ENCODE measurements at places on chromosomes 16 and 17.

GRCh38 chr16:53309457-53309856 lies 124.8 kb upstream of the RBL2 start:
- no peak for DNase-seq

GRCh38 chr16:58027916-58028455 lies 2.4 kb downstream of the MMP15 start:
- no peak for DNase-seq

DNA sequence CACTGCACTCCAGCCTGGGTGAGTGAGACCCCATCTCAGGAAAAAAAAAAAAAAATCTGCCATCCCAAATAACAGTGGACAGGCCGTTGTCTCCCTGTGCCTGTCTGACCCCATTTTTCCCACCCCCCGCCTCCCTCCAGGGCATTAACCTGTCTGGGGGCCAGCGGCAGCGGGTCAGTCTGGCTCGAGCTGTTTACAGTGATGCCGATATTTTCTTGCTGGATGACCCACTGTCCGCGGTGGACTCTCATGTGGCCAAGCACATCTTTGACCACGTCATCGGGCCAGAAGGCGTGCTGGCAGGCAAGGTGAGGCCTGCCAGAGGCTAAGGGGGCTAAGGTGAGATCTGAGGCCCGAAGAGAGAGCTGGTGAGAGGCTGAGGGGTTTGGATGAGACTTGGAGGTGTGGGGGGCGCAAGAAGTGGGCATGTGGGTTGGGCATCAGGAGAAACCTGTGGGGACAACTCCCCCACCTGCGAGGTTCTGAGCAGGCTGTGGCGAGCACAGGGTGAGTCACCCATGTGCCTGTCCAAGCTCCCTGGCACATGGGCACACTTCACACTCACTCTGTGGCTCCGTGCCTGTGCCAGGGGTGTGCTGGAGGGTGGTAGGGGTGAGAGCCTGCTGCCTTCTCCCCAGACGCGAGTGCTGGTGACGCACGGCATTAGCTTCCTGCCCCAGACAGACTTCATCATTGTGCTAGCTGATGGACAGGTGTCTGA lies 34.7 kb downstream of the ANKRD40 start:
- DNase-seq = no peak

DNA sequence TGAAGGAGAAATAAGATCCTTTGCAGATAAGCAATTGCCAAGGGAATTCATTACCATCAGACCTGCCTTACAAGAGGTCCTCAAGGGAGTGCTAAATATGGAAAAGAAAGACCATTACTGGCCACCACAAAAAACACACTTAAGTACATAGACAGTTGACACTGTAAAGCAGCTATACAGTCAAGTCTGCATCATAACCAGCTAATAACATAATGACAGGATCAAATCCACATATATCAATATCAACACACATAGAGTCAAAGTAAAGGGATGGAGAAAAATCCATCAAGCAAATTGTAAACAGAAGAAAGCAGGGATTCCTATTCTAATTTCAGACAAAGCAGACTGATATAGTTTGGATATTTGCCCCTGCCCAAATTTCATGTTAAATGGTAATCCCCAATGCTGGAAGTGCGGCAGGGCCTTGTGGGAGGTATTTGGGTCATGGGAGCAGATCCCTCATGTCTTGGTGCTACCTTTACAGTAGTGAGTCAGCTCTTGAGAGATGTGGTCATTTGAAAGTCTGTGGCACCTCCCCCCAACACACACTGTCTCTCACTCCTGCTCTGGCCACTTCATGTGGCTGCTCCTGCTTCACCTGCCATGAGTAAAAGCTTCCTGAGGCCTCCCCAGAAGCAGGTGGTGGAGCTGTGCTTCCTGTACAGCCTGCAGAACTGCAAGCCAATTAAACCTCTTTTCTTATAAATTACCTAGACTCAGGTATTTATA lies 32.8 kb downstream of the TANC2 start:
- DNase-seq = no peak

- DNase-seq = peak; percentile 20
These were observed at the start of gene FAM171A2 for GRCh38 chr17:44363613-44364159. Gene FAM171A2 (minus strand): TSS chr17:44363853. CDS start chr17:44363714, 139 bp downstream.

GRCh38 chr17:69445132-69445531 lies 30.6 kb downstream of the MAP2K6 start:
- no peak for DNase-seq

DNA sequence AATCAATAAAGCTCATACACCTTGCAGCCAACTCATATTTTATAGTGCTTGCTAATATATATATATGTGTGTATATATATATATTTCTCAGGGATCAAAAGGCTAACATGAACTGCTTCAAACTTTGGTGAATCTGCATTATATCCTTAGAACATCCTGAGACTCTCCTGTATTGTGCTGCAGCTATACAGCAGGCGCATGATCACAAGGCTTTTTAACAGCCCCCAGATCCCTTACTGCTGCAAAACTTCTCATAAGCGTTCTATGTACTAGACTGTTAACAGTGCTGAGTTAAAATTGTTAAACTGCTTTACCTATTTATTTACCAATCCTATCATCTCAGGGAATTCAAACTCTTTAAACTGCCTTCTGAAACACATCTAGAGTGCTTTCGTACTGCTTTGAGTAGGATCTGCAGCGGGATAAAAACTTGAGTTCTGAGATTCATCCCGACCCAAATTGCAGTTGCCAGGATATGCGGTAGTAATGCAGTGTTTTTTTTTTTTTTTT lies 1.3 kb downstream of the GPATCH8 start:
- DNase-seq = no peak

DNA sequence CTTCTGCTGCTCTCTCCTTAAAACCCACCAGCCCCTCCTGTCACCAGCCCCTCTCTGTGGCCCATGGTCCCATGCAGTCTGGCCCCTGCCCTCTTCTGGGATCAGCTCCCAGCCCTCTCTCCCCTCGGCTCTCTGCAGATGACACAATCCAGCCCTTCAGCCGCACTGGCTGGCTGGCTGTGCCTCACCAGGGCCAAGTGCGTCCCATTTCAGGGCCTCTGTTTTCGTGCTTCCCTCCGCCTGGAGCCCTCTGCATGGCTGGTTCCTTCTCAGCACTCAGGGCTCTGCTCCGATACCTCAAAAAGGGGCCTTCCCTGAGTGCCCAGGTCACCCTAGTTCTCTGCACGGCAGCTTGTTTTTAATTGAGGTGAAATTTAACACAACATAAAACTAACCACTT lies 124.3 kb downstream of the SOCS1 start:
- no peak for DNase-seq

DNA sequence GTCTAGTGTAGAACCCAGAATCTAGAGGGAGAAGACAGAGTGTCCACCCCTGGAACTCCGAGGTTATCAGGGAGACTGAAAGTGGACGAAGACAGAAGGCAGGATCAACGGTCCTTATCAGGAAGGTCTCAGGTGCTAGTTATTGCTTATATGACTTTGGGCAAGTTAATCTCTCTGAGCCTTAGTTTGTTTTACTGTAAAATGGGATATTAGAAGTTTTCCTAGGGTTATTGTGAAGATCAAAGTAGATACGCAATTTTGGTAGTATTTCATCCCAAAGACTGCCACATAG lies 1.2 kb downstream of the RNF167 start:
- DNase-seq = no peak

DNA sequence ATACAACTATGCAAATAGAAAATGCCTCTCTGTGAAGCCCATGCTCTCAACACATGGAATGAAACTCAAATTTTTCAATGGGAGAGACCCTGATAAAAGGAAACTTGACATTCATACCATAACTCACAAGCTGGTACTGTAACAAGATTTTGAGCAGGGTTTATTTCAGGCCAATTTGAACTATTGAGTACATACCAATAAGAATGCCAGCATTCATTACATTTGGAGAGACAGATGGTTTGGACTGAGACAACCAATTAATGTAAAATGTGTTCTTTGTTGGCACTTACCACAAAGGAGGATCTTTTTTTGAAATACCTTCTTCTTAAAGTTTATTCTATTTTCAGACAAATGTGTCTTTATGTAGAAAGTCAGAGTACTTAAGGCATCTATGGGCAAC lies 1357.0 kb upstream of the GOT2 start:
- DNase-seq = no peak

DNA sequence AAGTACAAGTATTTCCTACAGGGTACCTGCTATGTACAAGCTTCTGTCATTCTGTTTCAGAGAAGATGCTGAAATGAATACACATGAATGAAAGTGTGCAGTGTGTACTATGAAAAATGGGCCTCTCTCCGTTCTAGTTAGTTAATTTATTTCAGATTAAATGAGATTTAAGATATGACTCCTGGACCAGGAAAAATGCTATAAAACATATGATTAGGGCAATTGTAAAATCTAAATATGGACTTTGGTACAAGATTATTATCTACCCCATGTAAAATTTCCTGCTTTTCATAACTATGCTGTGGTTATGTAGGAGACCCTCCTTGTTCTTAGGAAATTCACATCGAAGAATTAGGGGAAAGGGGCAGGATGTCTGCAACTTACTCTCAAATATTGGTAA lies 28.9 kb downstream of the MYO1D start:
- DNase-seq = no peak

DNA sequence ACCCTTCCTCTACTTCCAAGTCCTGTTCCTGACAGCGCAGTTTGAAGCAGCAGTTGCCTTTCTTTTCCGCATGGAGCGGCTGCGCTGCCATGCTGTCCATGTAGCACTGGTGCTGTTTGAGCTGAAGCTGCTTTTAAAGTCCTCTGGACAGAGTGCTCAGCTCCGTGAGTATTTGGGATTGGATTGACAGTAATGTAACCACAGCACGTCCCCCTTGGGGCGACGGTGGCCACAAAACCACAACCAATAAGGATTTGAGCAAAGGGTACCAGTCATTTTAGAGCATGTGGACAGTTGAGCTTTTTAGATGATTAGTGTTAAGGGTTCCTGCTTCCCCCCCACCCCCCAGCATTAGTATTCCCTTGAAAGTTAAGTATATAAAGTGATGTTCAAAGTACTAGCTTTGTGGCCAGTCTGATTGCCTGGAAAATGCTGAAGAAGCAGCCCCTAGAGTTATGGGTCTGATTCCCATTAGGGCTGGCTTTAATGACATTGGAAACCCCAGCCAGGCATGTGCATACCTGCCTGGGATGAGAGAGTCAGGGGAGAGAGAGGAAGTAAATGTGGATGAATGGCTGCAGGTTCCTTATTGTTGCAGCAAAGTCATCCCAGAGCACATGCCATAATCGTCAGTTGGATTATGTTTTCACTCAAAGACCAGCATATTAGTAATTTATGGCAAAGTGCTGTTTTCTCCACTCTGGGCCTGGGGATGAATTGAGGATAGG lies 31.6 kb upstream of the SLC12A3 start:
- DNase-seq = no peak

GRCh38 chr17:63354256-63354655 lies 91.8 kb downstream of the CYB561 start:
- no peak for DNase-seq

- no peak for DNase-seq
These were observed 41.5 kb downstream of the CPNE2 start for GRCh38 chr16:57133886-57134285.

GRCh38 chr17:82483204-82483660 lies 24.7 kb downstream of the NARF start:
- no peak for DNase-seq

DNA sequence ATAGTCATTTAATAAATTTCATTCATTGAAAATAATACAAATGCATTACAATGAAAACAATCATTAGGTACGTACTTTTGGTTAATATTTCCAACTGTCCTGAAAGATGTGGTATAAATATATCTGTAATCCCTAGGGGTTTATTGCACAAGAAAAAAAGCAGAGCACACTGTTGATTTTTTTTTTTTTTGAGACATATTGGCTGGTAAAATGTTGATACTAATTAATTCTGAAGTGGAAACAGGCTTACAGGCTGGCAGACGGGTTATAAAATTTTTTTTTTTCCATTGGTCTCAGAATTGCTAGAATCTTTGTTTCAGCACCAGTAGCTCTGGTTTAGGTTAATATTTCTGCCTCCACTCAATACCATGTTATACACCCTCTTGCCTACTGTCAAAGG lies 193.6 kb downstream of the MAP2K6 start:
- DNase-seq = no peak

- no peak for DNase-seq
These were observed 46.4 kb downstream of the IRF8 start for GRCh38 chr16:85945424-85945751.

GRCh38 chr16:2966043-2966807 lies 2.1 kb downstream of the KREMEN2 start:
- no peak for DNase-seq

DNA sequence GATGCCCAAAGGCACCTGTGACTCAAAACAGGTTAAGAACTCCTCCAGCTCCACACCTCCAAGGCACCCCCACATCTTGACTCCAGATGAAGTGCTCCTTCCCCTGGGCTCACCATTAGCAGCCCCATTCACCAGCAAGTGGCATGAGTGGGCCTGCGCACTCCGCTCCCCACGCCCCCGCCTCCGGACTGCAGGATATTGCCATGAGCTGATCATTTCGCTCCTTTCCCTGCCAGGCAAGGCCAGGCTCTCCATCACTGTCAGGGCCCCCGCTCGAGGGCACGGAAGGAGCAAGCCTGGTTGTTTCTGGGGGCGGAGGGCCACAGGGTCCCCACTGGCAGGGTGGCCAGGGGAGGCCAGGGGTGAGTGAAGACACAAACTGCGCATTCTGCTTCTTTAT lies 69.9 kb downstream of the ZNF423 start:
- no peak for DNase-seq

DNA sequence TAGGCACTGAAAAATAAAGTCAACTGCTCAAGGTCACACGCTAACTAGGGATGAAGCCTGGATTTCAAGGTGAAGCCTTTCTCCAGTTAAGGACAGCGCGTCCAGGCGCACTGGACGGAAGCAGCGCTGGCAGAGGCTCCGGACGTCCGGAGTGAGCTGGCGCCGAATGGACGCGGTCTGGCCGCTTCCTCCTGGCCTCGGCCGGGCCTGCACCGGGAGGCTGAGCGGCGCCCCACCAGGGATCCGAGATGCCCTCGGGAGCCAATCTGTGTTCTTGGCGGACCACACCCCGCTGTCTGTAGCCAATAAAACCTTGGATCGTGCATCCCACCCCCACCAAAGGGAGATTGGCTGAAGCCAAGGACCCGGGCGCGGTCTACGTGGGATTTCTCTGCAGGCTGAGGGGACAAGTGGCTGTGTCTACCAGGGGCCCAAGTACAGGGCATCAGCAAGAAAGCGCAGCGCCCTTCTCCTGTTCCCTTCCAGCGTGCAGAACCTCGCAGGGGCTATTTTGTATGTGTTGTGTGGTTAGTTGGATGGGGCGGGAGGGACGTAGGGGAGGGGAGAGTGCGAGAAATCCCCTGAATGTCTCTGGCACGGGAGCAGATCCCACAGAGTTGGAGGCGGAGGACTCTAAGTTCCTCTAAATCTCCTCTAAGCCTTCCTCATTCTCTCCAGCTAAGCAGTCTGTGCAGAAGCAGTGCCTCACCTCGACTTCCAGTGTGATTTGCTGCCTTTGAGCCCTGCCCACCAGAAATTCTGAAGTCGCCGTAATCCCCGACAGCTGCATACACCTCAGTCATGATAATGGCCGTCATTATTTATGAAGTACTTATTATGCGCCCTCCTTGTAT lies 2.5 kb upstream of the AKAP10 start:
- DNase-seq = no peak

DNA sequence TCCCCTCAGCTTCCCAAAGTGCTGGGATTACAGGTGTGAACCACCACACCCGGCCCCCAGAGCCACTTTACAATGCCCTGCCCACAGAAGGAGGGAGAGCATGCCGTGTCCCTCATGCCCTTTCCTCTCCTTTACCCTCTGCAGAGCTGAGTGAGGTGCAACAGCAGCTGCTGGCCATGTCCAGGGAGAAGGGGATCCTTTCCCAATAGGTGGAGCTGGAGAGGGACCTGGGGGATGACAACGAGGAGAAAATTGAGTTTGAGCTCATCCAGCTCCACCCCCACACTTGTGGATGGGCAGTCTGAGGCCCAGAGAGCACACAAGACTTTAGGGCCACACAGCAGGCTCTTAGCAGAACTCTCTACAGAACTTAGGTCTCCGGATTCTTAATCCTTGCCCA lies 7.9 kb upstream of the GSDMA start:
- DNase-seq = no peak

All from AG04450 (cell line).